Breast epithelium (tissue), 4 donors: ENCODE measurements at places on chromosomes 12 and 14.

- no peak for DNase-seq
Measured at GRCh38 chr14:36130186-36130585, 46.3 kb downstream of the PTCSC3 start.

- no peak for DNase-seq
Measured at GRCh38 chr12:19542606-19543005, 103.3 kb downstream of the AEBP2 start.

DNA sequence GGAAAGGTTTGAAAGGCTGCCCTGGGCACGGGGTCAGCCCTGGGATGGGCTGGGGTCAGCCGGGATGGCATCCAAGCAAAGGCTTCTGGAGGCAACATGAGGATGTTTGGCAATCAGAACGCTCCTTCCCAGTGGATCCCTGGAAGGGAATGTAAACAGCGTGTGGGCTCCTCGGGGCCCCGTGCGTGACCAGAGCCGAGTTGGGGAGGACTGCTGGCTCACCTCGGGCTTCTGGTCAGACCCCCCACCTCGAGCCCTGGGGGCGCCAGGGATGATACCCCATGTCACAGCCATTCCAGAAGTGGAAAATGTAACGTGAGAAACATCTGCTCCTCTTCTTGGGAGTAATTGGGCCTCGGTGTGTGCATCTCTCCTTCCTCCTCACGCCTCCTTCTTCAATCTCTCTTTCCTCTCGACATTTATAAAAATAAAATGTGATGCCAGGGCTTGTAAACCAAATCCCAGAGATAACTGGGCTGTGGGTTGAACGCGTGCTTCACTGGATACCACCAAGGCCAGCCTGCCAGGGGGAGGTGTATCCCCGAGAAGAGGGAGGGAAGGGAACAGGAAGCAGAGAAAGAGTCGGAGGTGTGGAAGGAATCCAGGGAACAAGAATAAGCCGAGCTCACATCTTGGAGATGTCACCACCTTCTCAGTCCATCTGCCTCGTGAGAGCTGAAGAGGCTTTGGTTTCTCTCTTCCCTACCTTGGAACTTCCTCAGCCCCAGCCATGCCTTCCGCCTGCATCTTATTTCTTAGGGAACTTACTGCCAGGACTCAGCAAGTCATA is 144.8 kb downstream of the NUAK1 start:
- DNase-seq = no peak

- DNase-seq = no peak
Measured at GRCh38 chr12:130588696-130589539, 127.2 kb downstream of the RIMBP2 start.

DNA sequence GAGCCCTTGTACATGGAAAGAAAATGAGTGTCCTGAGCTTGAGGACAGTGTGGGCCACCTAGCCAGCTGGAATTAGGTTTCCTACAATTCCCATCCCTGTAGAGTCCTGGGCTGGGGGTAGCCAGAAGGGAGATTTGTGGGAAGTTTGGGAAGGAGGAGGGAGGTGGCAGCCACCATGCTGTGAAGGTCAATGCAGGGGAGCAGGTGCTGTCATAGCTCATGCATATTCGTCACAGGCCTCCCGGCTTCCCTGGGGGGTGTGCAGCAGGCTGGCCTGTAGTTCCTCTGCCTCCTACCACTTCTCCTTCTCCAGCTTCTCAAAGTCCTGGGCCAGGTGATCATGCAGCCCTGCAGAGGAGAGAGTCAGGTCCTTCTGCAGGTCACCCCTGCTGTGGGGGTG is 121.3 kb downstream of the TBX3 start:
- DNase-seq = no peak
